ENCODE measurements at places on chromosomes 4 and X. TPM values are rescaled to one million over a fixed set of nuclear protein-coding genes. Genes with fewer than 3 reads are reported as not detected.

- no peaks in the 10 kb centered on the region for H3K27me3 ChIP-seq
- peaks cover 29% of the 10 kb centered on the region for H3K4me1 ChIP-seq
- H3K27ac ChIP-seq, result no peak overlapping the region
- H3K36me3 ChIP-seq, result no peaks in the 10 kb centered on the region
- DNase-seq, result no peak
These were observed 115.7 kb upstream of the MXRA5 start for GRCh38 chrX:3462166-3462508.

SSX4 gene
- not detected for total RNA-seq

- no peak overlapping the region for H3K27ac ChIP-seq
- DNase-seq, result no peak
- no peaks in the 10 kb centered on the region for H3K27me3 ChIP-seq
- no peaks in the 10 kb centered on the region for H3K36me3 ChIP-seq
These were observed 18.4 kb upstream of the SORBS2 start for GRCh38 chr4:185830263-185830994.

- no peaks in the 10 kb centered on the region for H3K27me3 ChIP-seq
- H3K27ac ChIP-seq, result no peak overlapping the region
- H3K4me3 ChIP-seq, result no peak overlapping the region
- H3K4me1 ChIP-seq, result no peaks in the 10 kb centered on the region
These were observed 1575.8 kb downstream of the STIM2 start for GRCh38 chr4:28436191-28437080.

- H3K27me3 ChIP-seq, result no peaks in the 10 kb centered on the region
- no peak overlapping the region for H3K27ac ChIP-seq
- DNase-seq, result no peak
These were observed 61.5 kb downstream of the AMOT start for GRCh38 chrX:112779139-112779538.

DNA sequence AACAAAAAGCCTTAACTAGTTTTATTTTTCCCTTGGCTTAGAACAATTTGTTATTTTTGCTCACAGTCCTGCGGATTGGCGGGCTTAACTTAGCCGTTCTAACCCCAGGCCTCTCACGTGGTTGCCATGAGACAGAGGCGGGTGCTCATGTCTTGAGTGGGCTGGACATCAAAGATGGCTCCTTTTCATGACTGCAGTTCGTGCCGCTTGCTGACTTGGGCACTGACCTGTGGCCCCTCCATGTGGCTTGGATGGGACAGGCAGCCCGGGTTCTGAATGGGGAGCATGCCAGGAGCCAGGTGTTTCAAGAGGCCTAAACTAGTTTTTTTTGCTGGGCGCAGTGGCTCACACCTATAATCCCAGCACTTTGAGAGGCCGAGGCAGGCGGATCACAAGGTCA, 40.7 kb downstream of the CDS1 start:
- H3K27me3 ChIP-seq, result no peaks in the 10 kb centered on the region
- H3K4me3 ChIP-seq, result no peak overlapping the region
- DNase-seq, result no peak
- no peaks in the 10 kb centered on the region for H3K36me3 ChIP-seq
- H3K27ac ChIP-seq, result no peak overlapping the region
- peaks cover 3% of the 10 kb centered on the region for H3K4me1 ChIP-seq

WDFY3 gene
- 80.1 TPM for total RNA-seq

DNA sequence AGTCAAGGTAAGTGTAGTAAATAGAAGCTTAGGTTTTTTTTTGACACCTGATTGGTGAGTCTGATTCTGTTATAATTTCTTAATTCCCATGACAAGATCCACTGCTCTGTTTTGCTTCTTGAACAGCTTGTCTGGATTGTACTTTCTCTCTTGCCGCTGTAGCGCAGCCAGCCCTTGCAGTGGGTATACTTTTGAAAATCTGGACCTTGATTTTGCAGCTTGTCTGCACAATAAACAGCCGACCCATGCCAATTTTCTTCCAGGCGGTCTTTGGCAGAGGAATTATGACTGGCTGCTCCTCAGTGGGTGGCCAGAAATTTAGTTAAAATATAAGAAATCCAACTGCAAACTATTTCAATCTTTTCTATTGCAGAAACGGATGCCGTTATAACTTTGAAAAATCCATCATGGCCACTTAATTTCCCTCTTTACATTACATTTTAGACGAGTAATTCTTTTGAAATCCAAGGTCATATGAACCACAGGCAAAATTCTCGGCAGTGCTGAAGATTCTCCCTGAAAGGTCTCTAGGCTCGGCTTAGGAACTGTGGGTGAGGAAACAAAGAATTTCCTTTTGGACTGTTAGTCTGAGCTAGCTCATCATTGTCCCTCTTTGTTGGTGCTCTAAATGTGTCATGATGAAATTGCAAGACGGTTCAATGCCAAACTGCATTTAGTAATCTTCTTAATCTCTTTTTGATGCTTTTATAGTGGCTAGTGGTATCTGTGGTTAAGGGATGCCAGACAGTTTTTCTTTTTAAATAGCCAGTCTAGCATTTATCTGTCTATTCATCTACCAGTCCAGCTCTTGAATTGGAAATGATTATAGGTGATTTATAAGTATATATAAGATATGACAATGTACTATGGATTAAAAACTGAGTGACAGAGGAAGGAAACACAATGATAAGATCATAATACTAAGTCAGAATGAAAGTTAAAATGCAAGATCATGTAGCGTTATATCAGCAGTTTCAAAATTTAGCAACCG, 31.5 kb upstream of the PTTG2 start:
- H3K27me3 ChIP-seq, result no peaks in the 10 kb centered on the region
- no peak overlapping the region for H3K4me3 ChIP-seq
- H3K27ac ChIP-seq, result peak overlapping the region; percentile 30
- no peaks in the 10 kb centered on the region for H3K36me3 ChIP-seq

GRCh38 chrX:40104985-40105834, 7.5 kb upstream of the BCOR start:
- H3K36me3 ChIP-seq, result no peaks in the 10 kb centered on the region
- H3K27me3 ChIP-seq, result no peaks in the 10 kb centered on the region
- H3K27ac ChIP-seq, result no peak overlapping the region
- peaks cover 25% of the 10 kb centered on the region for H3K4me1 ChIP-seq

- H3K27ac ChIP-seq, result no peak overlapping the region
- no peaks in the 10 kb centered on the region for H3K36me3 ChIP-seq
- no peaks in the 10 kb centered on the region for H3K4me1 ChIP-seq
- DNase-seq, result no peak
- H3K4me3 ChIP-seq, result no peak overlapping the region
- H3K27me3 ChIP-seq, result peaks cover 25% of the 10 kb centered on the region
These were observed 1.0 kb upstream of the DAPP1 start for GRCh38 chr4:99815597-99816011.

DNA sequence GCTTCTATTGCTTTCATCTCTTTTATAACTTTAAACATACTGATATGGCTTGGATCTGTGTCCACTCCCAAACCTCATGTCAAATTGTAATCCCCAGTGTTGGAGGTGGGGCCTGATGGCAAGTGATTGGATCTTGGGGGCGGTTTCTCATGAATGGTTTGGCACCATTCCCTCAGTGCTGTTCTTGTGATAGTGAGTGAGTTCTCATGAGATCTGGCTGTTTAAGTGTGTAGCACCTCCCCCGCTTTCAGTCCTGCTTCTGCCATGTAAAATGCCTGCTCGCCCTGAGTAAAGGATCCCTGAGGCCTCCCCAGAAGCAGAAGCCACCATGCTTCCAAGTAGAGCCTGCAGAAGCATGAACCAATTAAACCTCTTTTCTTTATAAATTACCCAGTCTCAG, 17.7 kb downstream of the MND1 start:
- H3K36me3 ChIP-seq, result no peaks in the 10 kb centered on the region
- H3K4me1 ChIP-seq, result no peaks in the 10 kb centered on the region
- no peaks in the 10 kb centered on the region for H3K27me3 ChIP-seq
- no peak for DNase-seq
- no peak overlapping the region for H3K4me3 ChIP-seq

GRCh38 chr4:148332486-148332885, 109.7 kb downstream of the NR3C2 start:
- H3K27me3 ChIP-seq, result peaks cover 17% of the 10 kb centered on the region
- H3K4me1 ChIP-seq, result no peaks in the 10 kb centered on the region
- H3K4me3 ChIP-seq, result no peak overlapping the region
- H3K36me3 ChIP-seq, result no peaks in the 10 kb centered on the region
- no peak overlapping the region for H3K27ac ChIP-seq

VEGFD gene
- 0.20 TPM for total RNA-seq

GRCh38 chr4:162978398-162978797, 188.3 kb downstream of the NAF1 start:
- H3K27ac ChIP-seq, result no peak overlapping the region
- no peak overlapping the region for H3K4me3 ChIP-seq
- H3K27me3 ChIP-seq, result peaks cover 5% of the 10 kb centered on the region
- no peak for DNase-seq
- H3K4me1 ChIP-seq, result no peaks in the 10 kb centered on the region
- no peaks in the 10 kb centered on the region for H3K36me3 ChIP-seq

GPRIN3 gene
- 0.10 TPM for total RNA-seq

GRCh38 chr4:152422817-152423320, 113.0 kb downstream of the FBXW7 start:
- no peaks in the 10 kb centered on the region for H3K27me3 ChIP-seq
- no peak overlapping the region for H3K27ac ChIP-seq
- H3K36me3 ChIP-seq, result no peaks in the 10 kb centered on the region
- no peak for DNase-seq
- H3K4me1 ChIP-seq, result peaks cover 8% of the 10 kb centered on the region

- no peak overlapping the region for H3K27ac ChIP-seq
- peaks cover 21% of the 10 kb centered on the region for H3K4me1 ChIP-seq
- no peak for DNase-seq
- peaks cover 2% of the 10 kb centered on the region for H3K27me3 ChIP-seq
- H3K36me3 ChIP-seq, result no peaks in the 10 kb centered on the region
These were observed 30.1 kb upstream of the CFAP299 start for GRCh38 chr4:80305466-80305865.

DNA sequence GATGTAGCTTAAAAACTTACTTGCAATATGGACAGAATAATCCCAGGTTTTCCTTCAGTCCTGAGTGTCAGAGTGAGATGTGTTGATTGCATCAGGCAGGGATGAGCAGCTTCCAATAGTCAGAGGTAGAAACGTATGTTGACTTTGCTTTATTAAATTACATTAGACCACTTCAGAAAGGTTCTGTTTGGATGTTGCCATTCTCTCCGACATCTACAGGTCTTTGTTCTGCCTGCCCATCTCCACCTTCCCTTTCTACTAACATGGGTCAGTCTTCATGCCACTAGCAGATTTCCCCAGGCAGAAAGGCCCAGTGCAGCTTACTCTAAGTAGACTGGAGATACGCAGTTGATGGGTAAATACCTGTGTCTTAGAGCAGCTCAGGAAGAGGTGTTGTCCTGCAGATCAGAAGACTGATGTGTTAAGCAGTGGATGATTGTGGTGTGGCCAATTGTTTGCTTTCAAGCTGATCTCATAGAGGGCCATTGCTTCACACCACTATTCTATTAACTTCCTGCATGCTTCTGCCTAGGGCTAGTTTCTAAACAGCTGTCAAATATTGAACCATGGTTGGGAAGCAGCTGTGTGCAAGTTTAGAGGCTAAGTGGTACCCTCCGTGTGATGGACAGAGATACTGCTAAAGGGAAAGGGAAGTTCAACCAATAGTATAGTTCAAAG, 1.8 kb downstream of the FRMPD4 start:
- no peaks in the 10 kb centered on the region for H3K36me3 ChIP-seq
- H3K4me3 ChIP-seq, result no peak overlapping the region
- no peak overlapping the region for H3K27ac ChIP-seq
- H3K27me3 ChIP-seq, result peaks cover 29% of the 10 kb centered on the region
- no peak for DNase-seq
- H3K4me1 ChIP-seq, result peaks cover 9% of the 10 kb centered on the region

DNA sequence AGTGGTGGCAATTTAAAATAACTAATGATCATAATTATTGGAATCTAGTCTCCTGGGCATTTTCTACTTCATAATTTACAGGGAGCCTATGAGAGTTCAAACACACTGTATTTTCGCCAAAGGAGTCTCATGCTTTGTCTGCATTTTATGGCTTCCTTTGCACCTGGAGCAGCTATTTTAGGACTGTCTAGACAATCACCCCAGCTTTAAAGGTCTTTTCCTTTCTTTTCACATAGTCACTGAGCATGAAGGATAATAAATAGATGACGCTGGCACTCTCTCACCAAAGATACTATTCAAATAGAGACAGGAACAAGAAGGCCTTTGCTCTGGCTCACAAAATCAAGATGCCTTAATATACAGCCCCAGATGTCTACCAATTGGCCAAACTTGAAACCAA, 43.0 kb downstream of the AMELX start:
- H3K4me3 ChIP-seq, result no peak overlapping the region
- no peaks in the 10 kb centered on the region for H3K27me3 ChIP-seq
- DNase-seq, result no peak
- H3K27ac ChIP-seq, result no peak overlapping the region

CXXC4 gene
- total RNA-seq, result not detected

PJA1 gene
- total RNA-seq, result 30.1 TPM

MGAT4D gene
- total RNA-seq, result not detected

- H3K27ac ChIP-seq, result no peak overlapping the region
- H3K4me1 ChIP-seq, result peaks cover 6% of the 10 kb centered on the region
- no peak overlapping the region for H3K4me3 ChIP-seq
These were observed 417.4 kb downstream of the CCSER1 start for GRCh38 chr4:90544532-90545045.

DNA sequence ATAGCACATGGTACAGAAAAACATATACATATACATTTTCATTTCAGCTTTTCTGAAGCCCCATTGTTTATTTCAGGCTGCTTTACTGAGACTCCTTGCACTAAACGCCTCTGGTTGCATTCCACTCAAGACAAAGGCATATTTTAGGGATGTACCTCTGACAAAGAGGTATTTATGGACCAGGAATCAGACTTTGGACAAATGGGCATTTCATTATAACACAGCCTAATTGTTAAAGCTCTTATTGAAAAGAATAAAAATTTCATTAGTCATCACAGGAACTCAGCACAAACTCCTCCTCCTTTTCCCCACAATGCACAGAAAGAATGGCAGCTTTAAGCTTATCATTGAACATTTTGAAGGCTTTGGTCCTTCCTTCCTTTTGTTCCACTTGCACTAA, 62.9 kb upstream of the UGT8 start:
- no peaks in the 10 kb centered on the region for H3K36me3 ChIP-seq
- no peak for DNase-seq
- H3K27me3 ChIP-seq, result no peaks in the 10 kb centered on the region

SMARCA5 gene
- 55.4 TPM for total RNA-seq

DNA sequence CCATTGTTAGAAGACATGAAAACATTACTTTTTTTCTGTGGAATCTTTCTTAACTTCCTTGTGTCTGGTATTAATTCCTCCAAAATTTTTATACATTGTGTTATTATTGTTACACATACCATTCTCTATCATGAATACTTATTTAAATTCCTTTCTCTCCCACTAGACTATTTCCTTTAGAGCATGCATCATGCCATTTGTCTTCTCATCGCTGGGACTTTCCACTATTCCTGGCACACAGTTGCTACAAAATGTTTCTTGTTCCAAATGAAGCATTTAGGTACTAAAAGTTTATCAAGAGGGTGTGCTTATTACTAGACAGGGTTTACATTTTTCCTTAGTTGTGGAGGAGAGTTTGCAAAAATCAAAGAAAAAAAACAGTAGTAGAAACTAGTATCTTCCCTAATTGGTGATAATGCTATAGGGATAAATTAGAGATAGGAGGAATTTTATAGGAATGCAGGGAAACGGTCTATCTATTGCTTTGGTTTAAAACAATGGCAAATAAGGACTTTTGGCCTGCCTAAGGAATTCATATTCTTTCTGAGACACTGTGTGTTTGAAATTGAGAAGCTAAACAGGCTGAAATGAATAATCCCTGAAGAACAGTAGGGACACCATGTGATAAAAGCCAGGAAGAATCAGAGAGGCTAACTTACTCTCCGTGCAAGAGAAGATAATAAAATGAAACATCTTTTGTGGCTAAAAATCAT, 187.5 kb upstream of the TBC1D9 start:
- no peak for DNase-seq
- peak overlapping the region; percentile 96 for H3K27ac ChIP-seq
- no peaks in the 10 kb centered on the region for H3K27me3 ChIP-seq
- H3K36me3 ChIP-seq, result no peaks in the 10 kb centered on the region
- H3K4me1 ChIP-seq, result peaks cover 73% of the 10 kb centered on the region
- no peak overlapping the region for H3K4me3 ChIP-seq
